Activated CD4-positive, alpha-beta T cell treated with anti-CD3 and anti-CD28 coated beads for 48 hours (primary cell): ENCODE measurements at places on chromosomes 7 and 10.

- no peak for DNase-seq
These were observed 48.7 kb downstream of the CH25H start for GRCh38 chr10:89158446-89158845.

DNA sequence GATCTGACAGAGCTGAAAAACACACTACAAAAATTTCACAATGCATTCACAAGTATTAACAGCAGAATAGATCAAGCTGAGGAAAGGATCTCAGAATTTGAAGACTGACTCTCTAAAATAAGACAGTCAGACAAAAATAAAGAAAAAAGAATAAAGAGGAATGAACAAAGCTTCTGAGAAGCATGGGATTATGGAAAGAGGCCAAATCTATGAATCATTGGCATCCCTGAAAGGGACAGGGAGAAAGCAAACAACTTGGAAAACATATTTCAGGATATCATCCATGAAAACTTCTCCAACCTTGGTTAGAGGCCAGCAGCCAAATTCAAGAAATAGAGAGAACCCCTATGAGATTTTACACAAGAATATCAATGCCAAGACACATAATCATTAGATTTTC lies 804.8 kb upstream of the IGFBP3 start:
- DNase-seq = no peak

GRCh38 chr7:159147687-159148086 lies 3.0 kb upstream of the VIPR2 start:
- DNase-seq = no peak

DNA sequence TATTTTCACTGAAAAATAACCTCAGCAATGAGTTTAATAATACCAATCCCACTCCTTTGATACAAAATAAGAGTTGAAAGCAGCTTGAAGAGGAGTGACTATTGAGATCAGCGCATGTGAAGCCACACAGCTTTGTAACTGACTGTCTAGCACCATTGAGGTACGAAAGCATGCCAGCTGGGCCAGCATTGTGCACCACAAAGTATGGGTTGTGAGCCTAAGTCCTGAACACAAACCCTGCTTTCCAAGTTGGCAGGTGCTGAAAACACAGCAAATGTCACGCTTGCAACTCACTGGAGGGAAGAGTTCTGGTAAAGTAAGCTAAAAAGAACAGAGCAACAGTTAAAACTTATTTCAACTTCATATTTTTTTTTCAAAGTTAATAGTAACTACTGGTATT lies 4.0 kb upstream of the FAM53B start:
- DNase-seq = no peak

GRCh38 chr7:17680026-17680425 lies 260.3 kb downstream of the SNX13 start:
- DNase-seq = no peak

- DNase-seq = no peak
These were observed 1.7 kb downstream of the TCAF1 start for GRCh38 chr7:143900230-143900766.

- no peak for DNase-seq
These were observed 621 bp upstream of the CAV1 start for GRCh38 chr7:116524221-116524608.

DNA sequence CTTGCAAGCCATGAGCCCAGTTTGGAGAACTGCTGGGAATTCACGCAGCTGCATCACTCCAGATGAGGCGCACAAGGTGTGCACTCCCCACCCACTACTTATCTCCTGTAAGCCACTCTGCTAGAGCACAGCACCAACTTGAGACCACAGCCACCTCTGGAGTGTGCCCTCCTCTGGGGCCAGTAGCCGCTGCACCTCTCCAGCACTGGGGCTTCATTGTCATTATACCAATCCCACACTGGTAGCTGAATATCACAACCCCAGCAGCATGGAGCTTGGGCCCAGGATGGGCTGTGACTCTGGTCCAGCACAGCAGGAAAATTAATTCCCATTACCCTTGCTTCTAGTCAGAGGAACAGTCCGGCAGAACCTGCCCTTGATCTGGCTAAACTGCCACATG lies 125.6 kb downstream of the LSM5 start:
- no peak for DNase-seq

- no peak for DNase-seq
These were observed 59.2 kb downstream of the SLC16A12 start for GRCh38 chr10:89476150-89476549.

- no peak for DNase-seq
These were observed 1.5 kb upstream of the LOXL4 start for GRCh38 chr10:98269435-98269912.

DNA sequence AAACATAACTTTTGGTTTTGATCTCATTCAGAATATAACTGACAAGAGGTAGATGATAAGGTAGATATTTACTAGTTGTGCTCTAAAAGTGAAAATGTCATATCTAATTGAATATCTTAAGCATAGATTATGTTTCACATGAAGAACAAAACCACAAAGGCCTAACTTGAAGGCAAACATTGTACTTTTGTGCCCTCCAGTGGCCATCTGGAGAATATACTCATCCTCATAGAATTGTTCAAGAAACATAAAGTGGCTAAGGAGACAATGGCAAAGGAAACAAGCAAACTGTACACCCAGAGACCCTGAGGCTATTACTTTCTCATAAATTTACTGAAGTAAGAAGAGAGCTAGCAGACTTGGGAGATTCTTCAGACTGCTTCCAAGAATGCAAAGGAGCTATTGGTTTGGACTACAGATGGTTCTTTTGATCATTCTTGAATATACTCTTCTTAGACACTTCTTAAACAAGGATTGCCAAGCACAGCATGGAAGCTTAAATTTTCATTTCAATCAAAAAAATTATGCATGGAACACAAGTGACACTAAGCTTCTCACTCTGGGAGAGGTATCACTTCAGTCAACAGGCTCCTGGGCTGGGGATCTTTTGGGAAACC lies 98.2 kb upstream of the DKK1 start:
- DNase-seq = peak; percentile 24

DNA sequence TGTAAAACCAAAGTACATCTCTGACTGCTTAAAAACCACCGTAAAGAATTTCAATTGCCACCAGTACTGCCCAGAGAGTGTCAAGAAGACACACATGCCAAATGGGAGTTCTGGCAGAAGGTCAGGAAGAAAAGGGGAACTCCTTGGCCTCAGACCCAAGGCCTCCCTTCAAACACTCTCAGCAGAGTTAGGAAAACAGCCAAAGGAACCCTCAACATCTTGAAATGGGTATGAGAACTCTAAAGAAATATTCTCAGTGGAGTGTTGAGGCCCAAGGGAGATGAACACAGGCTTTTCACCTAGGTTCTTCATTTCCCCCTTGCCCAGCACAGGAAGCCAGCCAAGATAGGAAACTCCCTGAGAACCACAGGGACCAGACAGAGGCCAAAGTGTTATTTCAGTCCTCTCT lies 96.1 kb upstream of the ASAH2 start:
- no peak for DNase-seq

DNA sequence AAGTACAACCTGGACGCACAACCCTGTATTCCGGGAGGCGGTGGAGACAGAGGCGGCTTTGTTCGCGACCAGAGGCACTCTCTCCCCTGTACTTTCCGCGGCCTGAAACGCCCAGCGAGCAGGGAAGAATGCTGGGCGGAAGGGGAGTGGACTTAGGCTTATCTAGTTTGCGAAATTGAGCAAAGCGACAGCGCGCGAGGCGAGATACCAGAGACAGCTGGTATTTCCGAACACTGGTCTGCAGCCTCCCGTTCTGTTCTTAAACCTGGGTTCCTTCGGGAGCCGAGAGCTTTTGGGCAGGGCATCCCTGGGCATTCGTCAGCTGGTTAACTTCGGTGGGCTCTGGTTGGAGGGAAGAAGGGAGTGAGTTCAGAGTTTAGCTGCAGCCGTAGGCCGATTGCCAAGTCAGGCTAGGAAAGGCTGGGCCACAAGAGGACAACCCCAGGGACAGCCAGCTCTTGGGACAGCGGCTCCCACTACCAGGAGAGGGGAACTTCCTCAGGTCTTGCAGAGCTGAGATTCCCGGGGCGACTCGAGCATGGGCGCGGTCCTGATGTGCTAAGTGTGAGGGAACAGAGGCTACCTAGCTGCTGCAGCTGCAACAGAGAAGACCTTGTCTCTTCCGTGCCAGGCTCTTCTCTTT lies 3.9 kb downstream of the HMX3 start:
- DNase-seq = no peak

GRCh38 chr7:157138101-157138423 lies 664 bp upstream of the UBE3C start:
- no peak for DNase-seq

GRCh38 chr7:1320616-1321240 lies 88.1 kb downstream of the UNCX start:
- no peak for DNase-seq

DNA sequence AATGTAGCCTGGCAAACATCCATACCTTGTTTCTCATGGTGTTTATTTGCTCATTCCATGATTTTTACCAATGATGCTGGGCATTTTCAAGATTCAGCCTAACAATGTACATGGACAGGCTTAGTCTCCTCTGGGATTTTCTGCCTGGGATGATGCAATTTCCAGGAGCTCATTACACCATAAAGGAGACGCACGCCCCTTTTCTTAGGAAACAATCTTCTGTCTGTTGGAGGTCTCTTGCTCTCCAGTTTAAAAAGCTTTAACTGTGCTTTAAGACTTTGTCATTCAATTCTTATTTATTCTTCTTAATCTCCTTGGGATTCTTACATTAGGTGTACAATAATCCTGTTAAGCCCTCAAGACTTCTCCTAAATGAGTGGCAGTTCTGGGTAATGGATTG lies 150.3 kb upstream of the NRP1 start:
- DNase-seq = no peak

DNA sequence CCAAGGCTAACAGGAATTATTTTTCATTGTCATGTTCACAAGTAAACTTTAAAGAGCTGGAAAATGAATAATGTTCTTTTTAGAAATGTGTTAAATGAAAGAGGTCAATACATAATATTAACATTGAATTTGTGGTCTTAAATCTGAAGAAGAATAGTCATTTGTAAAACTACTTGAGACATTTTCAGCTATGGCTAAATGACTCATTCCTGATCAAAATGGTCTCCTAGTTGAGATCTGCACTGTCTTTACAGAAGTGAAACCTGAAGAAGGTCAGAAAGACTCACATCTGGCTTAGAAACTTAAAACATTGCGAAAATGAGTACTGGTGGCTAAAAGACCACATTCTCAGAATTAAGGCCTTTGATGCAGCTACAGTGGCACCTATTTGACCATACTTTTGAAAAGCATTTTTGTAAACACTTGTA lies 5.9 kb downstream of the PIK3CG start:
- no peak for DNase-seq

DNA sequence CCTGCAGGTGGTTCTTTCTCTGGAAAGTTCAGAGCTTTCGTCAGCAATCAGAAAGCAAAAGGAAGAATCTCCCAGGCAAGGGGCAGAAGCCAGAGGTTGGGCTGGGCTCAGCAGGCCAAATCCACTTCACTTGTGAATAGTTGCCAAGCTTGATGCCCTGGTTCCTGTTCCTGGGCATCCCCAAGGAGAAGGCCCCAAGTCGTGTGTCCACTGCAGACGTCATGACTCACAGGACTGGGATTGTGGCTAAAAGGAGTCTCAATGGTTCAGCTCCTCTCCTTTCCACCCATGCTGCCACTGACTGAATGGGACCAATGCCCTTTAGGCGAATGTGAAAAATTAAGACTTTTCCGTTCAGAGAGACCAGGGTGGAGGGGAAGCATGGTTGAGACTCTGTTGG lies 38.6 kb upstream of the TRIM8 start:
- DNase-seq = no peak

GRCh38 chr7:73429622-73430505 lies 3.7 kb upstream of the FZD9 start:
- DNase-seq = no peak

GRCh38 chr7:17663061-17663675 lies 277.1 kb downstream of the SNX13 start:
- DNase-seq = no peak

DNA sequence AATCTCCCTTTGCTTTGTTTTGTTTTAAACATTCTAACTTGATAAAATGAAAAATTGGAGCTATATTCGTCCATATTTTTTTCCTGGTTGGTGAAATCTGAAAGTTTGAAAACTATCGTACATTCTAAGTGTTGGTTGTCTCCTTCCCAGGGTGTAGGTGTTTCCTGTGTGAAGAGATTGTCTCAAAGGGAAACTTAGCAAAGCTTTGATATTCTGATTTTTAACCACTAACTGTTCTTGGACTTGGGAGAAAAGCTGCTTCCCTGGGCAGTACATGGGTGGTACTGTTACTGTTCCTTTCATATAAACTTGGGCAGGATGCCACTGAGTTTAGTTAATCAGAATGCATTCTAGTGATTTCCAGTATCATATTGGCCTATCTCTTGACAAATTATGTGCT lies 253.5 kb upstream of the LRGUK start:
- no peak for DNase-seq

DNA sequence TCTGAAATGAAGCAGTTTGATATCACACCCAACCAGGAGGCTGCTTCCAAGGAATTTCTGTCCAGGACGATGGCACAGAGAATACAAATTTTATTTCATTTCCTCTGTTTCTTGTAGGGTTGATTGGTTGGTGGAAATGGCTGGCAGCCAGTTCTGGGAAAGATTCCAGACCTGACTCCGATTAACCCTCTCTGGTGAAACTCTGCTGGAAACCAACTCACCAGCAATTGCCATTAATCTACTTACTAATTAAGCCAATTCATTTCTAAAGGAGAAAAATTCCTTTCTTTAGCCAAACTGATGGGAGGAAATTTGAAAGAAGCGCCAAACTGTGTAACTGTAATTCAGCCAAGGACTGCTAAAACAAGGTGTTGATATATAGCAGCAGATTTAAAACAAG lies 10.7 kb downstream of the PTF1A start:
- no peak for DNase-seq

GRCh38 chr10:24944512-24945255 lies 7.7 kb downstream of the PRTFDC1 start:
- no peak for DNase-seq

DNA sequence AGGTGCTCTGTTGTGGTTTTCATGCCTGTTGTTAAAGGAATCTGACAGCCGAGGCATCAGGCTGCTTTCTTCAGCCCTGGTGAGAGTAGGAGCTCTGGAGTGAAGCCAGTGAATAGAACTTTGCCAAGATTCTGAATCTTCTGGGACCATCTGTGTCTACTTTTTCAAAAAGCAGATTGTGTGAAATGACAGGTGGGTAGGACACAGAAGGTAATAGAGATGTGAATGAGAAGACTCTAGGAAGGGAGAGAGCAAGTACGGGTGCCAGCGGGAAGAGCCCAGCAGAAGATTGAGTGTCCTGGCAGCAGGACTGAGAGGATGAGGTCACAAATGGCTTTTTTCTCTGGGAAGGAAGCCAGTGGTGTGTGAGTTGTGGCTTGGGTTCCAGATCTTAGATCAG lies 429.2 kb downstream of the SDK1 start:
- DNase-seq = no peak

- no peak for DNase-seq
These were observed 100.5 kb downstream of the ZEB1 start for GRCh38 chr10:31419394-31420063.

GRCh38 chr7:156942708-156943090 lies 6.8 kb upstream of the NOM1 start:
- DNase-seq = peak; percentile 39
